Stimulated activated CD4-positive, alpha-beta T cell treated with anti-CD3 and anti-CD28 coated beads, Interleukin-15, amount 100 ng/mL, for 48 hours (primary cell): ENCODE measurements at places on chromosomes 5 and 9.
A peak's percentile ranks its signal among the peaks of the same experiment; 100 is the strongest.

- DNase-seq, result no peak
These were observed 205.6 kb upstream of the ADAMTSL1 start for GRCh38 chr9:18268381-18268780.

DNA sequence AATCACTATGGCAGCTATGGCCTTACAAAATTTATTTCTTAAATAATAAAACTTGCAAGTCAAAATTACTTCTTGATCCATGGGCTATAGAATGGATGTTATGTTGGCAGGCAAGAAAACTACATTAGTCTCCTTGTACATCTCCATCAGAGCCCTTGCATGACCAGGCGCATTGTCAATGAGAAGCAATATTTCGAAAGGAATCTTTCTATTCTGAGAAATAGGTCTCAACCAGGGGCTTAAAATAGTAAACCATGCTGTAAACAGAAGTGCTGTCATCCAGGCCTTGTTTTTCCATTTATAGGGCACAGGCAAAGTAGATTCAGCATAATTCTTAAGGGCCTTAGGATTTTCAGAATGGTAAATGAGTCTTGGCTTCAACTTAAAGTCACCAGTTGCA is 220.1 kb downstream of the SREK1 start:
- no peak for DNase-seq

- DNase-seq, result no peak
These were observed 19.7 kb downstream of the HRH2 start for GRCh38 chr5:175677571-175677970.

DNA sequence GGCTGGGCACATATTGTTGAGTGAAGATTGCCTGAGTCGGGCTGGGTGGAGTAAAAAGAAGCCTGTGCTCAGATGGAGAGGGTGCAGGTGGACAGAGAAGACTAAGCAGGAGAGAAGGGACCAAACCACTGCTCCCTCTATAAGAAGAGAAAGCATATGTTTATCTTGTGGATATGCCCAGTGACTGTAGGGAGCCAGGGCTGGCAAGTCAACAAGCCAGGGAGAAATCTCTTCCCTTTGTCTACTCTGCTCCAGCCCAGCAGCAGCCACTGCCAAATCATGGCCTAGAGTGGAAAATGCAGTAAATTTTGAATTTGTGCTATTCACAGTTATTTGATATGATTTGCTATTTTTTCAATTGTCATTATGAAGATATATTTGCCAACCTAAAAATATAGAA is 33.2 kb upstream of the TRIM36 start:
- no peak for DNase-seq

DNA sequence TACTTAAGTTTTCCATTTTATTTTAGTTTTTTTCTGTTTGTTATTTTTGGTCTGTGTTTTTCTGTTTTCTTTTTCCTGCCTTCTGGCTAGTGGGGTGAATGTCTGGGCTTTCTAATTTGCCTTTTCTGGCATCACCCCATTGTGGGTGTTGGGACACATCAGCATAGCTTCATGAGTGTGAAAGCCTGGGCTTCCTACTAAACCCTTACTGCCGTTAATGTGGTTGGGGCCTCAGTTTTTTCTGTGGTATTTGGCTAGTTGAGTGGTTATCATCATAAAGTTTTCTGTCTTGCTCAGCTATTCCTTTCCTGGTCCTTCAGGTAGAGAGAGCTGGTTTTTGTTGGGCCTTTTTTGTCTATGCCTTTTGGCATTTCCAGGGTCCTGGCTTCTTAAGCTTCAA is 21.4 kb downstream of the C5orf47 start:
- no peak for DNase-seq

GRCh38 chr9:114606597-114607207 is 4.4 kb upstream of the TMEM268 start:
- DNase-seq, result no peak

DNA sequence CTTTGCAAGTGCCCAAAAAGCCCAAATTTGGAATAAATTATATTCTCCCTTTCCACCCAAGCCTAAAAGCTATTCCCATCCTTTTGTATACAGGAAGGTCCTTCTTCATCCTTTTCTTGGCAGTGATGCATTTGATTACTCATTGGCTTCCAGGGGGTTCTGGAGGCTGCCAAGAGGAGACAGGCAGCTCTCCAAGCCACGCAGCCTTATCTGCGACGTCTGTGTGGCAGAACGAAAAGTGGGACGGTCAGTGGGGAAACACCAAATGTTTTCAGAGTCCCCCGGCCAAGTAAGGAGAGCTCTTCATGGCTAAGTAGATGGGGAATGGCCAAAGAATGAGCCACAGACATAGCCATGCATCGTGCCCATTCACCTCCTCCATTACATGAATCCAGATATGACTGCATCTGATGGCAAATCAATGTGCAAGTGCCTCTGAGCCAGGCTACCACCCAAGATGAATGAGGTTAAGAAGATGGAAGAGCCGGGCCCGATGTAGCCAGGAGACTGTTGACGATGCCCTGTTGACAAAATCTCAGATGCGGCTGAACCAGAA is 12.1 kb downstream of the ADAM19 start:
- DNase-seq, result no peak

GRCh38 chr5:41356786-41357185 is 143.5 kb upstream of the C6 start:
- no peak for DNase-seq

DNA sequence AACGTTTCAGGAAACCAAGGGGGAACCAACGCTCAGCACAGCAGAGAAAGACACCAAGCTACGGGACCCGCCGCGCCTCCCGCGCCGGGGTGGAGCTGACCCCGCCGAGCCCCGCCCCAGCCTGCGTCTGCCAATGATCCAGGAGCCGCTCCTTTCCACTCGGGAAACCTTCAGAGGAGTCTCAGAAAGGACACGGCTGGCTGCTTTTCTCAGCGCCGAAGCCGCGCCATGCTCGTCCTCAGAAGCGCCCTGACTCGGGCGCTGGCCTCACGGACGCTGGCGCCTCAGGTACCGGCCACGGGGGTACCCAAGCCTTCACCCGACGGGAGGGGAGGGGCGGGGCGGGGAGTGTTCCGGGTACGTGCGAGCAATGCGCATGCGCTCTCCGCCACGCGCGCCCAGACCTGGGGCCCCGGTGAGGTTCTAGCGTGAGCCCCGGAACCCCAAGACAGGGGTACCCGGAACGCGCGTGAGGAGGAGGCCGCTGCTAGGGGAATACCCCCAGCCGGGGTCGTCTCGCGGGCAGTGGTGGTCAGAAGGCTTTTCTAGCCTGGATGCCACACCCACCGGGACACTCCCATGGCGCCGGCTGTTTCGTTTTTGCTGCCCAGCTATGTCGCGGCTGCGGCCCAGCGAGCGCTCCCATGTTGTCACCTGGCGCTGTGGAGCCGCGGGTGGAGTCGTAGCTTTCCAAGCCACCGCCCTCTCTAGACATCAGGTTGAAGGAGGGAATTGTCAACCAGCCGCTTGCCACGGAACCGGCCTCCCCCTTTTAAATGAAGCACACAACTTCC is at the start of gene NIPSNAP3A:
Gene NIPSNAP3A (plus strand): TSS at position 119 of the 794 bp plus-strand sequence. CDS start 110 bp downstream, at position 229.
- DNase-seq, result peak; percentile 63

DNA sequence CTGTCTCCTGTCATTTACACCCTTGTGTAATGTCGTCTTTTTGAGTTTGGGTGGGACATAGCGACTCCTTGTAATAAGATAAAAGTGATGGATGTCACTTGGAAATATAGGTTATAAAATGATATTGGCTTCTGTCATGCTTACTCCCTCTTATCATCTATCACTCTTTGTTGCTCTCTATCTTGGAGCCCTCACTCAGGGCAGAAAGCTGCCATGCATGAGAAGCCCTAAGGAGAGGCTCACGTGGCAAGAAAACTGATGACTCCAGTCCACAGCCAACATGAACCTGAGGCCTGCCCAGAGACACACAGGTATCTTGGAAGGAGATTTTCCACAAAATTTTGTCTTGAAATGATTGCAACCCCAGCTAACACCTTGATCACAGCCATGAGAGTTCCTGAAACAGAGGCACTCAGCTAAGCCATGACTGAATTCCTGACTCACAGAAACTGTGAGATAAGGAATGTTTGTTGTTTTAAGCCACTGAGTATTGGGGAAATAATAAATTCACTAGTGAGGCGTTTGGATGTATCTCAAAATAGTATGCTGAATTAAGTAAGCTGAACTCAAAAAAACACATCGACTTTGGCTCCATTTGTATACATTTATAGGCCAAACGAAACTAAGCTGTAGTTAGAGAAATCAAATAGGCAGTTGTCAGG is 216.7 kb downstream of the CDH18 start:
- no peak for DNase-seq

DNA sequence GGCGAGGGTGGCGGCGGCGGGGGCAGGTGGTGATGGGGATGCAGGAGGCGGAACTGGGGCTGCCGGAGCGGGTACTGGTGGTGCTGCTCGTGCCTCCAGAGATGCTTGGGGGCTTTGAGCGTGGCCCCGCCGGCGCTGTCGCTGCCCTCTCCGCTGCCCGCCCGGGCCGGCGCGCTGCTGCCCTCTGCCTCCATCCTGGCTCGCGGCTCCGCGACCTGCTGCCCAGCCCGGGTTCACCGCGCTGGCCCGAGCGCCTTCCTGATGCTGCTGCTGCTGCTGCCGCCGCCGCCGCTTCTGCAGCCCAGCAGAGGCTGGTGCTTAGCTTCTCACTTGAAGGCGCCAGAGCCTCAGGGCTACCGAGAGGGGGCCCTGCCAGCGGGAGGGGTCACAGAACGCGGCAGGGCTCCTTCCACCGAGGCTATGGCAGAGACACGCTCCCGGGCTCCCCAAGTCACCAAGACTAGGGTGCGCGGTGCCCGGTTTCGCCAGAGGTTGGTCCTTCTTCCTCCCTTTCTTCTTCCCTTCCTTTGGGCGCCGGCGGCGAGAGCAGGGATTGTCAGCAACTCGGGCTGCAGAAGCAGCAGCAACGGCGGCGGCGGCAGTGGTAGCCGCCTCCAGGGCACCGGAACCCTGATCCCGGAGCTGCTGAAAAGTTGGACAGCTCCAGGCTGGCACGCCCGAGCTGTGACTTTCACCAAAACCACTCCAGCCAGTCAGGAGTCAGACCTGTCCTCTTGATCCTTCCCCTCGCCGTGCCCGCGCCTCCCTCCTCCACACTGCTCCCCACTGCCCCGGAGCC is at the start of gene PDE4D:
Gene PDE4D (minus strand): TSS at position 298 of the 799 bp plus-strand sequence.
- no peak for DNase-seq

- no peak for DNase-seq
These were observed 494 bp downstream of the ASTN2 start for GRCh38 chr9:117414220-117414905.

- no peak for DNase-seq
These were observed 1571.3 kb downstream of the MAT2B start for GRCh38 chr5:165076686-165077085.

DNA sequence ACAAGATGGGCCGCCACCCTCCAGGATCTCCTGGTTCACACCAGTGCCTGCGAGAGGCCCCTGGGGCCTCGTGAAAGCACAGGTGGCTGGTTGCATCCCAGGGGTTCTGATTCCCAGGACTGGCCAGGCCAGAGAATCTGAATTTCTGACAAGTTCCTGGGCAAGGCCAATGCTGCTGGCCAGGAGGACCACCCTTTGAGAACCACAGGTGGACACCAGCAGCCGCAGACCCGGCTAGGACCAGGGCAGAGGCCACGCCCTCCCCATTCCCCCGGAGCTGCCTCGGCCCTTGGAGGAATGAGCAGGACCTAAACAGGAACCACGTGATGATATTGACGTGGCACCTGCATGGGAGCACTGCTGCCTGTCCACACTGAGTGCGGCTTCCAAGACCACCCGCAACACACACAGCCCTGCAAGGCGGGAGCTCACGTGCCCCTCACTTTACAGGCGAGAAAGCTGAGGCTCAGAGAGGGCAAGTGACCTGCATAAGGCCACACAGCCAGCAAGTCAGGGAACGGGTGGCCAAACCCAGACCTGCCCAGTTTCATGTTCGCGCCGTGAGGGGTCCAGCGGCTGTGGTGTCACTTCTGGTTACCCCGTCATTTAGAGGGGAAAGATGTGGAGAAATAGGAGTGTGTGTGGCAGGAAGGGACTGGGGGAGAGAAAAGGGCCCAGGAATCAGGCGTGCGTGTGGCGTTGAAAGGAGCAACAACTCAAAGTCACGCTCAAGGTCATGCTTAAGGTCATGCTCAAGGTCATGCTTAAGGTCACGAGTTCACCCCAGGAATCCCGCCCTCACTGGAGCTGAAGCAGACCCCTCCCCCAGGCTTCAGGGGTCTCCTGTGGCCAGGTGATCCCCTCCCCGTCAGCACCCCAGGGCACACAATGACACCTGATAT is 105.9 kb upstream of the IER5L start:
- DNase-seq, result no peak

DNA sequence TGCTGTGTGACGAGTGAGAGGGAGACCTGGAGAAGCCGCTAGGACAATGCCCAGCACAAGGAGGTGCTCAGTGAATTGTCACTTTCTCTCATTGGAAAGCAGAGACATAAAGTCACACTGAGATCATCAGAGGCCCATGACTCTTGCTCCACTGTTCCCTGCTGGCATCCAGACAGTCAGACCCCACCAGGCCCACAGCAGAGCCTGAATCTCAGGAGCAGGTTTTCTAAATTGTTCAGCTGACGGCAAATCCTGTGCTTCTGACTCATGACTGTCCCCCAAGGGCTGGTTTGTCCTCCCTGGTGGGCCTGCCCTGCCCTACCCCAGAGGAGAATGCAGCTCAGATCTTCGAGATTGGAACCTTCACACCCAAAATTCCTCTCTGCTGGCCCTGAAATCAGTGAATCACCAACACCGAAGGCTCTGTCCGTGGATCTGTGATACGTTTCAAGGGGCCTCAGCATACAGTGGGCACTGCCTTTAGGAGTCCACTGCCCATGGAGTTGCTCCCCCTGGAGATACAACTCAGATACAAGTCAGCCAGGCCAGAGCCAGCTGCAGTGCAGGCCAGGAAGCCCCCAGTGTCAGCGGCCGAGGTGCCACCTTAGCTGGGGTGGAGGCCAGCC is 2.7 kb downstream of the PTGES start:
- no peak for DNase-seq

- no peak for DNase-seq
These were observed 27.6 kb downstream of the TCF7 start for GRCh38 chr5:134142052-134142451.

DNA sequence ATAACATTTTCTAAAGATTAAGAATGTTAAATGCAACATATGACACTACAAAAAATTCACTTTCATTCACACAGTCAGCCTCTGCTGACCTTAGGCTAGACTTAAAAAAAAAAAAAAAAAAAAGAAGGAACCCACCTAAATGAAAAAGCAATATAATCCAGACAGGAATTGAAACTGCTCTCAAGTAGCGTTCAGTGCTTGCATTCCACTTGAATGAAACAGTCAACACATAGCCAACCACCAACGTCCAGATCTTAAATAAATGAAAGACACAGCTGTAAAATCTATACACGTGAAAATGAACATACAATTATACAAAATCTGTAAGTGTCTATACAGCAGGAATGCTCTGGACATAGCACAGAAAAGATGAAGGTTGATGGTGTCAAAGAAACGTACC is 11.4 kb downstream of the TMEM245 start:
- DNase-seq, result no peak
